Nephron progenitor cell (in vitro differentiated cells): ENCODE measurements at places on chromosomes 11 and 22.

- no peak for DNase-seq
Observed at GRCh38 chr11:57904376-57904775, 119.3 kb upstream of the OR9Q1 start.

GRCh38 chr22:24153959-24154358 is 27.3 kb upstream of the SUSD2 start:
- no peak for DNase-seq

GRCh38 chr11:28346721-28347120 is 238.5 kb downstream of the METTL15 start:
- no peak for DNase-seq

DNA sequence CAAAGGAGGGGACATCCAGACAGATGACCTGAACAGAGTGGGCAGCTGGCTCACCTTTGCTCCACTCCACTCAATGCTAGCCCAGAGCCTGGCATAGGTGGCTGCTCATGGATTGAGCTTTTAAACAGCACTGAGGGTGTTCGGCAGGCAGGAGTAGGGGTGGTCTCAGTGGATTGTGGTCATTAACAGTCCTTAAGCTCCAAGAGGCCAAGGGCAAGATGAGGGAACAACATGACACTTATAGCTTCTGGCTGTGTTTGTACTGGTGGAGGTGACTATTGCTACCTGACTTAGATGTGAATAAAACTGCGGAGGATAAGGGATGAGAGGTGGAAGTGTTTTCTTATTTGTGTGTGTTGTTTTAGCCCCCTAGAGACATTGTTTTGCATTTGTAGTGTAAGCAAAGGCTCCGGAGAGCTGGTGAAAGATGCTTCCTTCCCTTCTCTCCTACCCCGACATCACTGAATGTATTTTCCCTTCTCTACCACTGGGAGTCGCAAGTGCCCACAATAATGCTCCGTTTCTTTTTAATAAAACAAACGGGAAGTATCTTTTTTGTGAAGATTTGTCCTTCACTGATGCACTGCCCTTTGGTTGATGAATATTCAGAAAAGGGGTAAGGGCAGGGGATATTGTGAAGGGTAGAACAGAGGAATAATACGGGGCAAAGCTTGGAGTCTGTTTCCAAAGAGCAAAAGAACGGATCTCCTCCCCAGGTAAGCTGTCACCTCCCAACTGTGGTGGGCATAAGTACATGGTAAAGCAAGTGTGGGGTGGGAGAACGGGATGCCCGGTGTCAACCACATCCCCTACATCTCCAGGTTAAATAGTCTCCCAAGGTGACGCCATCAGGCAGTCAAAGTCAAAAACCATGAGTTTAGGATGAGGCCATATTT is 27.5 kb upstream of the MTNR1B start:
- DNase-seq = peak; percentile 7

DNA sequence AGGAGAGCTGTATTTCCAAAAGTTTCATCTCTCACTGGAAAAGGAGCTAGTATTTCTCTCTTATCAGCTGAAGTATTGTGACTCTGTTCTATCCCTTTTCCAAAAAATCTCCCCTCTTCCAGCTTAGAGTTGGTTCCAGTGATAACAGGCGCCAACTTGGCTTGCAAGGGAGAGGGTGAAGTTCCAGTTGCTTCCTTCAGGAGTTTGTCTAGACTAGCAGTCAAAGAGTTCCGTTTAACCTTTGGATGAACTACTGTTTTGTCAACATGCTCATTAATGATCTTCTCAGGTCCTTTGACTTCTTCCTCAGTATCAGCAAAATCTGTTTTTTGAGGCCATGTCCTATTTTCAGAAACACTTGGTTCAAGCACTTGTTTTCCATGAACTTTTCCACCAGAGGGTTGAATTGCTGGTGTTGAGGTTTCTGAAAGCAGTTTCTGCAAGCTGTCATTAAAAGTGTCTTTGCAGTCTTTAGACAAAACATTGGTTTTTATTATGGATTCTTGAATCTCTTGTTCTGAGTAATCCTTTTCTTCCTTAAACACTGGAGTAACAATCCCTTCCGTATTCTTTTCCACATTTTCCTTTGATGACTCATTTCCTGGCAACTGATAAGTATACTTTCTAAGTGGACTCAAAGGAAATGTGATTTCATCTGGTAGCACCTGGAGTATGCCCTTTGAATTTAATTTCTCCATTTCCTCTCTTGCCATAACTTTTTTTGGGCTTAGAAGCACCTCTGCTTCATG is 39.7 kb upstream of the CCDC89 start:
- no peak for DNase-seq

DNA sequence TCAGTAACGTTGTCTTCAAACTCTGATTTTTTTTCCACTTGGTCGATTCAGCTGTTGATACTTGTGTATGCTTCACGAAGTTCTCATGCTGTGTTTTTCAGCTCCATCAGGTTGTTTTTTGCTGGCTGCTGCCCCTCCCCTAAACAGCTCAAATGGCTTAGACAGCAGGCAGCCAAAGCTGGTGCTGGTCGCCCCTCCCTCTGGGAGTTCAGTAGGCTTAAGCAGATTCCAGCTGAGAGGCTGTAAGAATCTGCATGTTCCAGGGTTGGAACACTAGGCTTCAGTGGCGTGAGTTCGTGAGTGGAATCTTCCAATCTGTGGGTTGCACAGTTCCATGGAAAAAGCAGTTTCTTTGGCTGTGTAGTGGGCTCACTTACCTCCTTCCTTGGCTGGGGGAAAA is 10.3 kb upstream of the FIBIN start:
- DNase-seq = no peak

- no peak for DNase-seq
Observed at GRCh38 chr22:25997886-25998775, 171.1 kb upstream of the SEZ6L start.

GRCh38 chr11:80241766-80242165 is 800.9 kb upstream of the TENM4 start:
- DNase-seq = no peak

DNA sequence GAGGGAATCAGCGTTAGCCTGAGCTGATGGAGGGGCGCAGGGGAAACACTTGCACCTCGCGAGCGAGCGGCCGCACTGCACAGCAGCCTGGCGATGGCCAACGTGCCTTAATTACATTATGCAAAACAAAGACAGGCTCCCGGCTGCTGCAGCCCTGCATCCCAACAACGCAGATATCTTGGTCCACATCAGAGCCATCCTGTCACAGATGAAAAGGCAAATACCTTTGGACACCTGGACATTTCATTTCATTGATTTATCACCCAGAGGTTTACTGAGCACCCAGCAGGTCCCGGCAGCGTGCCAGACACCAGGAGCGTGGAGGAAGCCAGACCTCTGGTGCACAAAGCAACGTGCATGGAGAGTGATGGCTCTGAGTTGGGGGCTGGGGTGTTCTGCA is 843.0 kb downstream of the TBC1D22A start:
- DNase-seq = no peak

DNA sequence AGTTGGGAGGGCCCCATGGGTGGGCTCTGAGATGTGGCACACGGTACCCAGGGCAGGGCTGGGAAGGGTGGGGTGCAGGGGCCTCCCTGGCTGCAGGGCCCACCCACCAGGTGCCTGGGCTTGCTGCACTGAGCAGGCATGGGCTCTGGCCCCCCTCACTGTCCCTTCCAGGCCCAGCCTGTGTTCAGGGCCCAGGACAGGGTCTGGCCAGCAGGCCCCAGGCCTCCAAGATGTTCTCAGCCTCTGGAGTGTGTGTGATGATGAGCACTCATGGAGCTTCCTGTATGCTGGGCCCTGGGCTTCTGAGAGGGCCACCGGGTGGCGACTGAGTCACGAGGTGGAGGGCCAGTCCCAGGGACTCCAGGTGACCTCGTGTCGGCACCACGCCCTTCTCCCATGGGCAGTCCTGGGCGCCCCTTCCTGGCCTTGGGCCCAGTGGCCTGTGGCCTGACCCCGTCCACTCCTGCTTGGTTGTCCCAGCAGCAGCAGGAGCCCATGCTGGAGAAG is 55.9 kb upstream of the CCDC188 start:
- DNase-seq = no peak

DNA sequence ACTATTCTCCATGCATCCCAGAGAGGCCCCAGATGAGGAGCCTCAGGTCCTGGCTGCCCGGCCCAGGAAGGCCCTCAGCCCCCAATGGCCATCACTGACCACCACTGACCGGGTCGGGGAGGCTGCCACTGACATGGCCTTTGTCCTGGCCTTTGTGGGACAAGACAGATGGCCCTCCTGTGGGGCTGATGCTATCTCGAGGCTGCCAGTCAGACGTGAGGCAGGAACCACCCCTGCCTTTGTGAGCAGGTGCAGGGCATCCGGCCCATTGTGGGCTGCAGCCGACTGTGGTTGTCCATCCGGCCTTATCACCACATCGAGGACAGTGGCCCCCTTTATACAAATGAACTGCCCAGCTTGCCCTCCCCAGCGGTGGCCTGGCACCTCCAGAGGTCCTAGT is 5.5 kb downstream of the GP1BB start:
- no peak for DNase-seq

- no peak for DNase-seq
Observed at GRCh38 chr22:45579806-45580725, 77.4 kb downstream of the FBLN1 start.

GRCh38 chr22:27850000-27850521 is 48.5 kb upstream of the MN1 start:
- DNase-seq = no peak

- no peak for DNase-seq
Observed at GRCh38 chr11:93591247-93591898, 48.2 kb upstream of the SMCO4 start.

- no peak for DNase-seq
Observed at GRCh38 chr11:109155291-109155690, 266.7 kb upstream of the C11orf87 start.

GRCh38 chr22:19891317-19892256 is 36.9 kb upstream of the GNB1L start:
- DNase-seq = no peak

DNA sequence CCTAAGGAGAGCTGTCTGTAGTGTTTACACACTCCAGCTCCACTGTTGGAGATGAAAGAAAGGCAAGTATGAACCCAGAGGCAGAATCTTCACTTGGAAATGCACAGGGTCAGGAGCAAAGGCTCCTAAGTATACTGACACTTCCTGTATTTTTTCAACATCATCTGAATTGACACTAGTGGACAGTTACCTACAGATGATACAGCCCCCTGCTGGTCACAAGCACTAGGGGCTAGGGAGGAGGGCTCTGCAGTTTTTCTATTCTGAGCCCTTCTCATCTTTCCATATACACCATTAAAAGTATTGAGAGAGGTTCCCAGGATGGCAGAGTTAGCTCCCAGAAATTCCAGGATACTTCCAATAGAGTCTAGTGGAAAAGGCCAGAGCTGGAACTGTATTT is 290.3 kb upstream of the API5 start:
- peak; percentile 36 for DNase-seq

DNA sequence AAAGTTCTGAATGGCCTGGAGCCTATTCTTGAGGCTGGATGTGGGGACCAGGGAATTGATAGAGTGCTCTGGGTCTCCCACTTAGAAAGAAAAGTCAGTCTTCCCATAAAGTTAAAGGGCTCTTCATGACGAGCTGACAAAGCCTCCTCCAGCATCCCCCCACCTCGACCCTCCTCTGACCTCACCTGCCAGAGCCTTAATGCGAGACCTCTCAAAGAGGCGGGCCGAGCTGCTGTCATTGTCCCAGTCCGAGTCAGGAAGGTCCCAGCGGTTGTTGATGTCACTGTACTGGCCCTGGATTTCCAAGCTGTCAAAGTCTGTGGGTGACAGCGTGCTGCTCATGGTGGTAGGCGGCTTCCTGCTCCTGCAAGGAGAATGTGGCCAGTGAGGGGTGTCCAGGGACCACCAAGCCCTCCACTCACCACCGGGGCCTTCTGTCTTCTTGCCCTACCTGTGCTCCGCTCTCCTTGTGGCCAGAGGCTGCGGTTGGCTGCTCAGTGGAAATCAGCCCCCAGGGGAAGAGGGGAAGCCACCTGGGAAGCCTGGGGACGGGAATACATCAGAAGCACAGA is 8.0 kb downstream of the SPTBN2 start:
- DNase-seq = no peak

DNA sequence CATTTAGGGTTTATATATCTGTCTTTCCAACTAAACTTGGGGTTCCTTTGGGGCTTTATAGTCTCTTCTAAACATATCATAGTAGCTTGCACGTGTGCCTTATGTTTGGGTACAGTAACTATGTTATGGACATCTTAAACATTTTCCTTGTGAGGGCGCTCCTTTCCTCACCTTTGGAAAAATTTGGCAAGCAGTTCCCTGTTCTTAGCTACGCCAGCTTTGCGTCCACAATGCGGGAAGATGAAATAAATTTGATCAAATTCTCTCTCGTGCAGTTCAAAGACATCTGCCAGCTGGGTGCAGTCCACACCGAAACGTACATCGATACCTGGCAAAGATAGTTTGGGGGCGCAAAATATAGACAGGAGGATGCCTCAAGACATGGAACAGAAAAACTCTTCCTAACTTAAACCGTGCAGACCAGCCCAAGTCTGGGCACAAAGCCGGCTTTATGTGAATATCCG is 548 bp downstream of the FDXACB1 start:
- no peak for DNase-seq

- DNase-seq = no peak
Observed at GRCh38 chr11:444396-445144, 2.8 kb upstream of the ANO9 start.

DNA sequence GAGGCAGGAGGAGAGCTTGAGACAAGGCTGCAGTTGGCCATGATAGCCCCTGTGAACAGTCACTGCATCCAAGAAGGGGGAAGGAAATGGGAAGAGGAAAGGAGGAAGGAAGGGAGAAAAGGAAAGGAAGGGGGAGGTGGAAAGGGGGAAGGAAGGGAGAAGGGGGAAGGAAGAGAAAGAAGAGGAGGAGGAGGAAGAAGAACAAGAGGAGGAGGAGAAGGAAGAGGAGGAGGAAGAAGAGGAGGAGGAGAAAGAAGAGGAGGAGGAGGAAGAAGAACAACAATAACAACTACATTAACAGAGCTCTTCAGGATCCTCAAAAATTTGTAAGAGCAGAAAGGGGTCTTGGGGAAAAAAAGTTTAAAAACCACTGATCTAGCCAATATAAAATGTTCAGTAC is 5.2 kb downstream of the RAB6A start:
- DNase-seq = no peak

GRCh38 chr11:113376156-113376555 is 11.4 kb upstream of the ANKK1 start:
- no peak for DNase-seq

DNA sequence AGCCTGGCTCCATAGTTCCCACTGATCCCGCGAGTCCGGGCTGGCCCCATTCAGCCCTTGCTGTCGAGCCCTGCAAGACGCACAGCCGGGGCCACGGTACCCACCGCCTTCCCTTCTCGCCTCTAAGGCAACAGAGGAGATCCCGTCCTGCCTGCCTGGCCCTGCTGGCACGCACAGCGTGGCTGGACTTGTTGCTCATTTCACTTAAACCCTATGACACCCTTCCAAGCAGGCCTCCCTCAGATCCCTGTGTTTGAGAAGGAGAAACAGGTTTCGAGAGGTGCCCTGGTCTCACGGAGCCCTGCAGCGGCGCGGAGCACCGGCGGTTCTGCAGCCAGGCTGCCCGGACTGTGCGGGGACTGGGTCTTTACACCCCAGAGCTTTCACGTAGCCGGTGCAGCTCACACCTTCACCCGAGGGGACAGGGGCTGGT is 1048.4 kb downstream of the BRD1 start:
- DNase-seq = no peak

GRCh38 chr11:27347359-27348339 is 15.4 kb downstream of the CCDC34 start:
- DNase-seq = no peak

- no peak for DNase-seq
Observed at GRCh38 chr11:46279126-46280099, 2.0 kb downstream of the CREB3L1 start.

- no peak for DNase-seq
Observed at GRCh38 chr22:21734540-21735199, 924 bp downstream of the YPEL1 start.

GRCh38 chr11:2800655-2801531 is 84.7 kb downstream of the CDKN1C start:
- DNase-seq = no peak

- DNase-seq = no peak
Observed at GRCh38 chr11:75275581-75275980, 35.0 kb downstream of the TPBGL start.
